Left hindlimb (tissue), 1 donor: ENCODE measurements at places on chromosomes 7 and 10.
A peak's percentile ranks its signal among the peaks of the same experiment; 100 is the strongest.

GRCh38 chr10:17075533-17076359, 53.9 kb downstream of the CUBN start:
- no peak for DNase-seq

GRCh38 chr10:86299562-86299961, 67.0 kb downstream of the GRID1 start:
- no peak for DNase-seq

- peak; percentile 78 for DNase-seq
These were observed at the start of gene PDGFA for GRCh38 chr7:519484-520390. TSS of gene PDGFA (minus strand) at chr7:519846. CDS start at chr7:519001, 845 bp downstream.

GRCh38 chr7:29469976-29470557, 93.6 kb upstream of the PRR15 start:
- DNase-seq, result no peak

DNA sequence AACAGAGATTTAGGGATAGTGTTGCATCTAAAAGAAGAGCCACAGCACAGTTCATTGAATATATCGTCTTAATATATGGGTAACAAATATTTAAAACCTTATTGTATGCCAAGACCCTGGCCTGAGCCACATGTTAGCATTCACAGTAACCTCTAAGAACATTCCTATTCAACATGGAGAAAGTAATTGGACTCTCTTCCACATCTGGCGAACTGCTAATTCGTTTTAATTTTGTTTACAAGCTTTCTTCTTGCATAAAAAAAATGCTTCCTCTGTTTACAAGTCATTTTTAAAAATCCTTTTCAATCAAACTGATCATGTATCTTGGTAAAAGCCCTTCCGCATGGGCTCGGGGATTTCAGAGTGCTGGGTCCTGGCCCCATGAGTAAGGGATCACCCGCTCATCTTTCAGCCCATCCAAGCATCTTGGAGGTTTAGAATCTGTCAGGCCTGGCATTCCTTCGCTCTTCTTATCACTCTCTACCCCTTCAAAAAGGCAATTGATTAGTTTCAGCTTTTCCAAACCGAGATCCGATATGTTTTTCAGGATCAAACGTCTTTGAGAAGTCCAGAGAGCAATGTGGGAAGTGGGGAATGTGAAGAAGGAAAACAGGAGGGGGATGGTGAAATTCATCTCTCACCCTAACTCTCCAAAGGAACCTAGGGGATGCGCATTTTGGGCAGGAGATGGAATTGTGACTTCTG, 7.3 kb downstream of the TWIST1 start:
- DNase-seq, result no peak

DNA sequence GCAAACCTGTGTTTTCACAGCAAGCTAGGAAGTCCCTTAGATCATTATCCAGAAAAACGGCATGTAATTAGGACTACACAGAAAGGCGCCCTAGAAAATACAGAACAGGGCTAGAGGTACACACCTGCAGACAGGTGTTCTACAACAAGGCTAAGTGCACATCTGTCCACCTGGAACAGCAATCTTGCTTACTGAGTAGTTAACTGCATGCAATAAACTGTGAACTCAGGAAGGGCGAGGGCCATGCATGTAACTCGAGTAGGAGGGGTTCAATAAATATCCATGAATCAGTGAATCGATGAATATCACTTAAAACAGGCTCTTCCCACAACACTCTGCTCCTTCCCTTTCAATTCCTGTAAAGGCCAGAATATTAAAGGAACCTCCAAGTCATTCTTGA, 22.0 kb downstream of the FAM171A1 start:
- no peak for DNase-seq

GRCh38 chr7:22348379-22348778, 8.6 kb downstream of the RAPGEF5 start:
- DNase-seq, result no peak

DNA sequence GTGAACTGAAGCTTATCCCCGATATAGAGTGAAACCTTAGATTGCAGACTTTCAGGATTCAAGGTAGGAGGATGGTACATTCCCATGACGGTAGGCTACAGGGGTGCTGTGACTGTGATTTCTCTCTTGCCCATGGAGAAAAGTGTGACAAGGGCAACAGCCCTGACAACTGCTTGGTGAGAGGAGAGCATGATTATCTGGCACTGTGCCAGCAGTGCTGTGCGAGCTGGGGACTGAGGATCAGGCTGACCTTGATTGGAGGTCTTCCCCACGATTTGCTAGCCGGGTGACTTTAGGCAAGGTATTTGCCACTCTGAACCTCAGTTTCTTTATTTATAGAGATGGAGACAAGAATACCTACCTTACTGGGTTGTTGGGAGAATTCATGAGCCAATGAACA, 229.5 kb downstream of the PTEN start:
- no peak for DNase-seq

GRCh38 chr7:86968618-86969017, 90.8 kb downstream of the ELAPOR2 start:
- DNase-seq, result no peak

GRCh38 chr10:8130973-8131911, 76.8 kb downstream of the GATA3 start:
- no peak for DNase-seq

DNA sequence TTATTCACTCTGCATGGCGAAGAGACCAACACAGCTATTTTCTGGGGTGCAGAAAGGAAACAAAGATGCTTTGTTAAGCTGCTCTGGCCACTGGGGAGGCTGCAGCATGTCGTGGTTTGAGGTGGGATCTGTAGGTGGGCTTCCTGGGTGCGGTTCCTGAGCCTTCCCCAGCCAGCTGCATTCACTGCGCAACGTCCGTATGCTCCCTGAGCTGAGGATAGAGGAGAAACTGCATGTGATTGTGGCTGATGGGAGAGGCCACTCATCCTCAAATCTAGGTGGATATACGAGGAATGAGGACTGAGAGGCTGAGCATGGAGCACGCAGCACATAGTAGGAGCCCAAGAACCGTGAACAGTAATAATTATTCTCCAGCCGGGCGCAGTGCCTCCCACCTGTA, 9.9 kb upstream of the DNAAF5 start:
- DNase-seq, result no peak

DNA sequence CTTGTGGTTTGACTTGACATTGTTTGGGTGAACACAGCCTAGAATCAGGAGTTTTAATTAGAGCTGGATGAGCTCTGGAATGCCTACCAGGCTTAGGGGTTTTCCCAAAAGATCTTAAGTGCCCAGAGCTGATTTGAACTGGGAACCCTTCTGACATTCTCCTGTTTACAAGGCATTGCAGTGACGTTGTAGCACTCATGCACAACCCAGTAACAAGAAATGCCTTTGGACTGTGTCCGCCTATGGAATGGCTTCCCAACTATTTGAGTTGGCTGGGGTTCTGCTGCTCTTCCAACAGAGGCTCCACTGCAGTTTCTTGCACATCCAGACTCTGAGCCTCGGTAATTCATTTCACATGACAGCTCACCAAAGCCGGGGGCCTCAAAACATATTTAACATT, 76.7 kb upstream of the MKX start:
- DNase-seq, result peak; percentile 41

- DNase-seq, result no peak
These were observed 2.3 kb downstream of the MYPN start for GRCh38 chr10:68111584-68111983.

DNA sequence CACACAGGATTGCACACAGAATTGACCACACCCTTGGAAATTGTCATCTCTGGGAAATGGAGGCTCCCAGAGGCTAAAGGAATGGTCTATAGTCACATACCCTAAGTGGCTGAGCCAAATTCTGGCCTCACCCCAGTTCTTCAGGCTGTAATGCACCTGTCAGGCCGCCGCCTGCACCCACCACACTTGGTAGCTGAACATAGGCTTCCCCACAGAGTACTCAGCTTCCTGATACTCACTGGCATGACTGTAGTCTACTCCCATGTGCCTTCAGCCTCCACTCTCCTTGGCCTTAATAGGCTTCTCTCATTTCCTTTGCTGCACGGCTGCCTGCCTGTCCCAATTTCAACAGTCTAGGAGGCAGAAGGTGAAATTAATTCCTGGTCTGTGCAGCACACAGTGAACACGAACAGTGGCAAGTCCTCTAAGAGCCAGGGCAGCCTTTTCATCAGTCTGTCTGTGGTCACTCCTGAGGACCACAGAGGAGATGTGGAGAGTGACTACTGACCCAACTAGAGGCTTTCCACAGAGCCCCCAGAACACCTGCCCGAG, 42.5 kb downstream of the NUDCD3 start:
- no peak for DNase-seq

- DNase-seq, result peak; percentile 56
These were observed 172.1 kb downstream of the CYP26A1 start for GRCh38 chr10:93245779-93246178.

DNA sequence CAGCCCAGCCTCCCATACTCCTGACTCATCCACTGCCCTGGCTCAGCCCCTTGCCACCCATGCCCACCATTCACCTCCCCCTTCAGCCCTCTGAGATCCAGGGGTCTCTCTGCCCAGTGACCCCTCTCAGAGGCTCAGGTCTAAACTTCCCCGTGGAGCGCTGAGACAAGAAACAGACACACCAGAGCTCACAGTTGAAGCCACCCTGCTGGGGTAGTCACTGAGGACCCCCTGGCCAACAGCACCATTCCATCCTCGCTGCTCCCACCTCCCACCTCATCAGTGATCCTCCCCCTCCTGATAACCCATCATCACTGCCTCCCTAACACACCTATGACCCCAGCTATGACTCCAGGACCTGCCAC, 100.7 kb downstream of the GRID1 start:
- DNase-seq, result no peak

DNA sequence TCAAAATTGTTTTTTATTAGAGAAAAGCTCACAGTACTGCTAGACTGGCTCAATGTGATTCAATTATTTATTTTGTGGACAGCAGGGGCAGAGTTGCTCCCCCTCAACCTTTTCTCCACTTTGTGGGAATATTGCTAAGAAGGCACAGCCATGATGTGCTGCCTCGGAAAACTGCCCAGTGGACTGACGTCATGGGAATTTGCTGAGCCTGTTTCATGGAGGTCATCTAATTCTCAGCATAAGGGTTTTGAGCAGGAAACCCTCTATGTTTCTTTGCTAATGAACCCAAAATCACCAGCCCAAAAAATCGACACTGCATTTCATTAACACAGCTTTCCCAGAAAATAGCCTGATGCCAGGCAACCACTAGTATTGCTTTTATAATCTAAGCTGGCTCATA, 228.8 kb upstream of the FAM3C start:
- DNase-seq, result no peak

DNA sequence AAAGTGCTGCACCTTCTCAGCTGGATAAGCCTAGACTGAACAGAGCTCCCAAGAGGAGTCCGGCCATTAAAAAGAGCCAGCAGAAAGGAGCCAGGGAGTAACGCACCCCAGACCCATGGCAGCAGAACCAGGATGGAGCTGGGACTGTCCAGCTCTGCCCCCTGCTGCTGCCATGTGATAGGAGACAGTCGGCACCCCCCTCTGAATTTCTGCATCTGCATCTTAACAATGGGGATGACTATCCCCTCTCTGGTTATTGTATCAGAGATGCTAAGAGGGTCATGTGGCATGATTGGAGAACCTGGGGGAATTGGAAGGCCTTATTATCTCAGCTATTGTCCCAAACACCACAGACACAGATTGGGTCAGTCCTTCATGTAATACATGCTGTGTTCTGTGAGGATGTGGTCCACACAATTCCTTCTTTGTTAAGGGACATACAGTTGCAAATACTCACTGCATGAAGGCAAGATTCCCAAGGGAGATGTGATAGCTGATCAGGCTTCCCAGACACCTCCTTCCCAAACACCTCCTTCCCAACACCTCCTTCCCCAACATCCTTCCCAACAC, 29.3 kb downstream of the PLEKHS1 start:
- DNase-seq, result no peak

DNA sequence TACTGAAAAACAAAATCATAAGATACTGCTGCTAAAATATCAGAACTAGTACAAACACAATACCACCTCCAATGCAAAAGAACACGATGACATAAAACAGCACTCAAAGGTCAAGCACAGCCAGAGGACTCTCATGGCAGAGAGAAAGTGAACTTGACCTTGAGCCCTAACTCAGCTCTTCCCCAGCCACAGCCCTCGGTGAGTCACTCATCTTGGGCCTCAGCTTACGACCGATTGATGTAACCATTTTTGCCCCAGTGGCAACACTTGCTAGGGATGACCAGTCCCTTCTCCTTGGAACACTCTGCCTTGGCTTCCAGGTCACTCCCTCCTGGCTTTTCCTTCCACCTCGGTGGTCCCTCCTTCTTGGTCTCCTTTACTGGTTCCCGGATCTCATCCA, 77.8 kb downstream of the JAZF1 start:
- DNase-seq, result no peak

GRCh38 chr7:56081626-56082340, 11.0 kb downstream of the PHKG1 start:
- no peak for DNase-seq

GRCh38 chr7:39904077-39904486, 46.0 kb upstream of the CDK13 start:
- no peak for DNase-seq

DNA sequence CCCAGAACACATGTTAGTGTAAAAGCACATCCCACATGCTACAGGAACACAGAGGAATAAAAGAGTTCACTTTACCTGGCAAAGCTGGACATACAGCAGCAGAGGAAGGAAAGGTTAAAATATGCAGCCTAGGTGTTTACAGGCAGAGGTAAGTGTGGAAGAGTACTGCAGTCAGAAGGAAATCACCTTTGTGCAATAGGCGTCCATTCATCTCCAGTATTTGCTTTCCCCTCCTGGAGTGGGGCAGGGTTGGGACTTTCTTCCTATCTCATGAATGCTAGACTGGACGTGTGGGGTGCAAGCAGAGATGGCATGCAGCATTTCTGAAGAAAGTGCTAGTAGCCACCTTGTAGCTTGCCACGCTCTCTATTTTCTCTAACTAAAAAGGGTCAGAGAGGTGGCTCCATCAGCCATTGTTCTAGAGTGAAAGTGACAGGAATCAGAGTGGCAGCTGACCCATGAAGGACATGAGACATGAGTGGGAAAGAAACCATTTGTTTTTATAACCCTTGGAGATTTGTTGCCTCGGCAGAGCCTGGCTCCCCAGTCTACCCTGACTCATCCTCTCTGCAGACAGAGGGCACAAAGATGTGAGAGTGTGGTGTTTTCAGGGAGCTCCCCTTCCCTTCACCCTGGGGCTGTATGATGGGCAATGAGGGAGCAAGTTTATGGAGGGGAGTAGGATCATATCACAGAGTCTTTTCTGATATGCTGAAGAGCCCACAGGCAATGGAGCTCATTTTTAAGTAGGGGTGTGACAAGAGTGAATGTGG, 101.2 kb upstream of the SEC61G start:
- DNase-seq, result no peak
